ENCODE measurements at places on chromosomes 6 and 20.

GRCh38 chr20:31842471-31843157 is 2.8 kb downstream of the FOXS1 start:
- DNase-seq = no peak

GRCh38 chr20:1860446-1860845 is 34.8 kb upstream of the SIRPA start:
- DNase-seq = no peak

GRCh38 chr20:42338294-42339201 is 720.4 kb upstream of the CHD6 start:
- DNase-seq = no peak

DNA sequence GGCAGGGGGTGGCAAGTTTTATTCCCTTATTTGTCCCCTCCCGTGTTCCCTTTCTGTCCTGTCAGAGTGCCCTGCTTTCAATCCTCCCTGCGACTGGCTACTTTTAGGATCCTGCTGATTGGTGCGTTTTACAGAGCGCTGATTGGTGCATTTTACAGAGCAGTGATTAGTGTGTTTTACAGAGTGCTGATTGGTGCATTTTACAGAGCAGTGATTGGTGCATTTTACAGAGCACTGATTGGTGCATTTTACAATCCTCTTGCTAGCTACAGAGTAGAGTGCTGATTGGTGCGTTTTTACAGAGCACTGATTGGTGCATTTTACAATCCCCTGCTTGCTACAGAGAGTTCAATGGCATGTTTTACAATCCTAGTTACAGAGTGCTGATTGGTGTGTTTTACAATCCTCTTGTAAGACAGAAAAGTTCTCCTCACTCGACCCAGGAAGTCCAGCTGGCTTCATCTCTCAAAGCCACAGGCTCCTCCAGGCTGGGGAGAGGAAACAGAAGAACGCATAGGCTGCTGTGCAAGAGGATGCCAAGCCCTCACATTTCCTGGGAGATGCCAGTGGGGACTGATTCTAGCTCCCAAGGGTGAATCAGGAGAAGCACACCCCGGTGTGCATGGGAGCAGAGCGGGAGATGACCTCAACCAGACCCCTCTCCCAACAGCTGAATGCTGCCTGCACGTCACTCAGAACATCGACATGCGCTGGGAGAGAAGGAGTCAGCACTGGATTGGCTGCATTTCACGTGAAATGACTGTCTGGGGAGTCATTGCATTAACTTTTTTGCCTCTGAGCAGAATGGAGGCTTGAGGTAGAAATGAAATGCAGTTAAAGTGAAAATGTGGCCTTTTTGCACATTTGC is 48.3 kb upstream of the SLC22A23 start:
- no peak for DNase-seq

GRCh38 chr6:139473231-139473701 is 98.8 kb upstream of the CITED2 start:
- DNase-seq = no peak

GRCh38 chr6:33679761-33680160 is 31.7 kb downstream of the UQCC2 start:
- no peak for DNase-seq

DNA sequence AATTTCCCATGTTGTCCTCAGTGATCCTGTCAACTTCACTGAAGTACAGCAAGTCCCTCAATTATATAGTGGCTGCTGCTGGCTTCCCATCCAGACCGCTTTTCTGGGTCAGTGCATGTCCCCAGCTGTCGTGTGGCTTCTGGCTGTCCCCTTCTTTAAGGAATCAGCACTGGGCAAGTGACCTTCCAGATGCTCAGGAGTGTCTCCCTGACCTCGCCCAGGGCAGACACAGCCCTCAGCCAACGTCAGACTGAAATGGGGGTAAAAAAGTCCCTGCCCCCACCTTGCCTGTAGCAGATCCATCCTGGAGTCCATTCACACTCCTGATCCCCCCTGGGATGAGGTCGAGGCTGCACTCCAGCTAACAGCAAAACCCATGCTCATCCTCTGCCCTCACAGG is 23.7 kb downstream of the OVOL2 start:
- no peak for DNase-seq

DNA sequence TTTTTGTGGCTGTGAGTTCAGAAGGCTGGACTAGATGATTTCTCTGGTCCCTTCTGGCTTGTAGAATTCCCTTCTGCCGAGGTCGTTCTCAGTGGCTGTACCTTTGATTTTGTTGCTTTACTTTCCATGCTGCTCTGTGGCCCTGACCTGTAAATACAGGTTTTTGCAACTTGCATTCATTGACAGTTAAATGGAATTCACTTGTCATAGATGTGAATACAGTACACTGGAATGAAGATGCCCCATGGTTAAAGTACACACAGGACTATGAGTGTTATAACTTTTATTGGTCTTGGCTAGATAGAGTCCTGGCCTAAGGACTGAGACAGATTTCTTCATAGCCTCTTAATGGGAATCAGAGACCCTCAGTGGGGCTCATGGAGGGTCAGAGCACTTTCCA is 12.9 kb upstream of the EFCAB8 start:
- DNase-seq = no peak

DNA sequence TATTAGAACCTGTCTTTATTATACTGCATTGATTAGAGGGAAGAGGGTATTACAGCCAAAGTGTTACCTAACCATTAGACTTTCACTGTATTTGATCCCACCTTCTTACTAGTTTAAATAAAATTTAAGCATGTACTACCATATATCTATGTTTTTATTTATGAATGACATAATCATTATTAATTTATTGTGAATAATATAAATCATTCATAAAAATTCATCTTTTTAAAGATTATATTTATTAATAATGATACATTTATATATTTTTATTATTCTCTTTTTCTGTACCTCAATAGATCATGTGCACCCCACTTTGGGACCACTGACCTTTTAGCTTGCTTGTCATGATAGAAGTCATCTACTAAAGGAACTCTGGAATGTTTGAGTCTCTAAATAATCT is 223.5 kb upstream of the MARCKS start:
- no peak for DNase-seq
